ENCODE measurements at places on chromosomes 7 and 10.

DNA sequence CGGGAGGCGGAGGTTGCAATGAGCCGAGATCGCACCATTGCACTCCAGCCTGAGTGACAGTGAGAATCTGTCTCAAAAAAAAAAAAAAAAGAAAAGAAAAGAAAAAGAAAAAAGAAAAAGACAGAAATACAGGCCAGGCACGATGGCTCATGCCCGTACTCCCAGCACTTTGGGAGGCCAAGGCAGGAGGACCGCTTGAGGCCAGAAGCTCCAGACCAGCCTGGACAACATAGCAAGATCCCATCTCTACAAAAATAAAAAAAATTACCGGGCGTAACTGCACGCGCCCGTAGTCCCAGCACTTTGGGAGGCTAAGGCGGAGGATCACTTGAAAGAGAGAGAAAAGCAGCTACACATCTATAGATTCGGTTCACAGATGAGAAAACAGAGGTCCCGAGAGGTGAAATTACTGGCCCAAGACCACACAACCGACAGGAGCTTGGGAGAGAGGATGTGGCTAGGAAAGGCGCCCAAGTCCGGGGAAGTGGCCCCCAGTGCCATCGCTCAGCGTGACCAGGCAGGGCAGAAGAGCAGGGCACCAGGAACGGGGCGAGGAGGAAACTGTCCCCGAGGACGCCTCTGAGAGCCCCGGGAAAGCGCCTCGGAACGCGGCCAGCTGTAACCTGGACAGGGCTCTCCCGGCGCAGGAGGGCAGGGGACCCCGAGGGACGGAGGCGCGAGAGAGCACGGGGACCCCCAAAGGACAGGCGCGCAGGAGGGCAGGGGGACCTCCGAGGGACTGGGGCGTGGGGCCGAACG lies 612 bp downstream of the SNX8 start:
- no peak for DNase-seq

DNA sequence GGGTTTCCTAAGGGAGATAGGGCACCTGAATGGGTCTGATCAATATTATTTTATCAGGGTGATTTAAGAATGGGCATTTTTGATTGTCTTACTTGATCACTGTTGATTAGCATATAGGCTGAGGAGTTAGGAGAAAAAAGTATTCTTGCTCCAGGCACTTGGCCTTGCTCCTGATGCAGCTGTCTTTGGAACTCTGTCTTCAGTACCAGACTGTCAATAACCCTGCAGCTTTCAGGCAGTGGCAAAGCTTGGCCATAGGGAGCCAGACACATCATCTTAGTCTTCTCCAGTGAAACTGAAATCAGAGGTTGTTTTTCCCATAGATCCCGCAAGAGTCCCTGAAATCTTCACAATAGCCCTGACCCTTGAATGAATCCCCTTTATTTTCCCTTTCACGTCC lies 47.2 kb downstream of the EXOC4 start:
- no peak for DNase-seq

GRCh38 chr10:10811562-10811961 lies 206.1 kb upstream of the CELF2 start:
- DNase-seq, result no peak

DNA sequence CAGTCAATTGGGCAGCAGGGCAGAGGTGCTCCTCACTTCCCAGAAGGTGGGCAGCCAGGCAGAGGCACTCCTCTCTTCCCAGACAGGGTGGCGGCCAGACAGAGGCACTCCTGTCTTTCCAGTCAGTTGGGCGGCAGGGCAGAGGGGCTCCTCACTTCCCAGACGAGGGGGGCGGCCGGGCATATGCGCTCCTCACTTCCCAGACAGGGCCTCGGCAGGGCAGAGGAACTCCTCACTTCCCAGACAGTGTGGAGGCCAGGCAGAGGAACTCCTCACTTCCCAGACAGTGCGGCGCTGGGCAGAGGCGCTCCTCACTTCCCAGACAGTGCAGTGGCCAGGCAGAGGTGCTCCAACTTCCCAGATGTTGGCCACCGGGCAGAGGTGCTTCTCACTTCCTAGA lies 33.4 kb upstream of the SEC61G start:
- no peak for DNase-seq

DNA sequence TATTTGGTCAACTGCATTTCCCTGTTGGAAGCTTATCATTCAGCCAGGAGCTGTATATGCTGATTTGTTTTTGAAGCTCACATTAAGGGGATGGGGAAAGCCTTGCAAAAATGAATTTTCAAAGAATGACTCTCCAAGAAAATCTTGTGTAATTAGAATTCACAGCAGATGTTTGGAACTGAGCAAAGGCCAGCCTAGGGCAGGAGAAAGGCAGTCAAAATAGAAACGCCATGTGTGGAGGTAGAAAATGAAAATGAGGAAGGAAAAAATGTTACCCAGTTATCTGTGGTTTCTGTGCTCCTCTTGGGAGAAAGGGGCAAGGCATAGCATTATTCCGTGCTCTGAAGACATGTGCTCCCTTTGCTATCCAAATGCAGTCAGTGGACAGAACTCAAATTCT lies 93.5 kb downstream of the NRP1 start:
- DNase-seq, result no peak

- no peak for DNase-seq
Observed at GRCh38 chr7:4959893-4960292, 906 bp upstream of the MMD2 start.

GRCh38 chr7:110633313-110633712 lies 457.6 kb upstream of the LRRN3 start:
- no peak for DNase-seq

- no peak for DNase-seq
Observed at GRCh38 chr7:27159266-27160144, 3.0 kb upstream of the HOXA7 start.

GRCh38 chr7:154777023-154777422 lies 225.9 kb downstream of the PAXIP1 start:
- no peak for DNase-seq

- no peak for DNase-seq
Observed at GRCh38 chr10:133441780-133442179, 12.0 kb upstream of the SCART1 start.

- no peak for DNase-seq
Observed at GRCh38 chr10:89183571-89183970, 23.5 kb downstream of the CH25H start.

DNA sequence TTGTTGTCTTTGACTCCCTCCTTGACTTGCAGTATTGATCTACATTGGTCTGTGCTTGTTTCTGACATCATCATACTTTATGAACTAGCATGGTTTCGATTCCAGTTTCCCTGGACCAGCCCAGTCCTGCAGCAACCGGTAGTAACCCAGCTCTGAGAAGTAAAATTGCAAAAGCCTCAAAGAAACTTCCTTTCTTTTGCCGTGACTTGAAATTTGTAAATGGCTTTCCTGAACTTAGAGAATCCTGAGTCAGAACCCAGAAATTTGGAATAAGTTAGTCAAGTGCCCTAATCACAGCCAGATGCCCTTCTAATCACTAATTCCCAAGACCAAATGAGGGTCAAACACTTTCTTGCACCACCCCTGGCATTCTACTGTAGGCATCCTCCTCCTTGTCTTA lies 15.0 kb downstream of the TAS2R60 start:
- DNase-seq, result no peak

DNA sequence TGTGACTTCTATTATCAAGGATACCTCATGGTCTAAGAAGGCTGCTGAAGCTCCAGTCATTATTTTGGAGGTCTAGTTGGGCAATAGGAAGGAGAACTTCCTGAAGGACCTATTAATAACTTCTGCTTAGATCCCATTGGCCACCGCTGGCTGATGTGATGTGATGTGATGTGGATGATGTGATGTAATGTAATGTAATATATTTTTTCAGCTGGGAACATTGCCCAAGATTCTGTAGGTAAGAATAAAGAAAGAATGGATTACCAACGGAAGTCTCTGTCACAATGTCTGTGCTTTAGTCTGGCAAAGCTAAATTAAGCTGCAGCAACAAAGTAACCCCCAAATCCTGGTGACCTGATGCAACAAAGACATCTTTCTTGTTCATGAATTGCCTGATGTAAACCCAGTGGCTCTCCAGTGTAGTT lies 233.7 kb downstream of the PTEN start:
- no peak for DNase-seq

GRCh38 chr10:115321360-115321759 lies 228.2 kb downstream of the ATRNL1 start:
- no peak for DNase-seq

DNA sequence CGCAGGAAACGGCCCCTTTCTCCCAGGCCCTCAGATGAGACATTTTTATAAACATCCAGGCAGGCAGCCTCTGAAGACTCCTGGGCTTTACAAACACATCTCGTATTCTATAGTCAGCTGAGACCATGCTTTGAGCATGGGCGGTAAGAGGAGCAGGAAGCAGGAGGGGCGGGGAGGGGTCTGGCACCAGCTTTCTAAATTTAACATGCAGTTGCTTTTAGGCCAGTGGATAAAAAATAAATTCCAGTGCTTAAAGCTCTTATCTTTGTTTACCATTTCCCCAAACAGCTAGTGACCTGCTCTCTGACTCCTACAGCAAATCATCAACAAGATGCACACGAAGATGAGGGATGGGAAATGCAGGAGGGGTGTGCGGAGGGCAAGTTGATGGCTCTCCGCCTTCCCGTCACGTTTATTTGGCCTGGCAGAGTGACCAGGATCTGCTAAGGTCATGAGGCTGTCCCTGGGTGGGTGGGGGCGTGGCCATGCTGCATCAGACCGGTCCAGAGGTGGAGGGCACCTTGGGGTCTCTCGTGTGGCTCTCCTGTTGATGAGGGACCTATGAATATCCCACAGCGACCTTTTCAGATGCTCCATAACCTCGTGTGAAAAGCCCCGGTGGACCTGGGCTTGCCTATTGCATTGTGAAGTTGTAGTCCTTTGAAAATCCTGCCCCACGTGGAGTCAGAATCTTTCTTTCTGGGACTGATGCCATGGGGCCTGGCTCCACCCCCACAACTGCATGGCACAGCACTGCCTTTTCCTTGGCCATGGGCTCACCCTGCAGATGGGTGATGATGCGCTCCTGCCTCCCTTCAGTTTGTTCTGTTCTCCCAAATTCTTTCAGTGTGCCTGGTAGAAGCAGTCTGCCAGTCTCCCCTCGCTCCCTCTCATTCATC lies 67.5 kb downstream of the PARP12 start:
- no peak for DNase-seq

- no peak for DNase-seq
Observed at GRCh38 chr7:151114151-151115090, 28.1 kb downstream of the AGAP3 start.

Measured in HS-27A (cell line).